ENCODE measurements at places on chromosomes 16 and 17.

DNA sequence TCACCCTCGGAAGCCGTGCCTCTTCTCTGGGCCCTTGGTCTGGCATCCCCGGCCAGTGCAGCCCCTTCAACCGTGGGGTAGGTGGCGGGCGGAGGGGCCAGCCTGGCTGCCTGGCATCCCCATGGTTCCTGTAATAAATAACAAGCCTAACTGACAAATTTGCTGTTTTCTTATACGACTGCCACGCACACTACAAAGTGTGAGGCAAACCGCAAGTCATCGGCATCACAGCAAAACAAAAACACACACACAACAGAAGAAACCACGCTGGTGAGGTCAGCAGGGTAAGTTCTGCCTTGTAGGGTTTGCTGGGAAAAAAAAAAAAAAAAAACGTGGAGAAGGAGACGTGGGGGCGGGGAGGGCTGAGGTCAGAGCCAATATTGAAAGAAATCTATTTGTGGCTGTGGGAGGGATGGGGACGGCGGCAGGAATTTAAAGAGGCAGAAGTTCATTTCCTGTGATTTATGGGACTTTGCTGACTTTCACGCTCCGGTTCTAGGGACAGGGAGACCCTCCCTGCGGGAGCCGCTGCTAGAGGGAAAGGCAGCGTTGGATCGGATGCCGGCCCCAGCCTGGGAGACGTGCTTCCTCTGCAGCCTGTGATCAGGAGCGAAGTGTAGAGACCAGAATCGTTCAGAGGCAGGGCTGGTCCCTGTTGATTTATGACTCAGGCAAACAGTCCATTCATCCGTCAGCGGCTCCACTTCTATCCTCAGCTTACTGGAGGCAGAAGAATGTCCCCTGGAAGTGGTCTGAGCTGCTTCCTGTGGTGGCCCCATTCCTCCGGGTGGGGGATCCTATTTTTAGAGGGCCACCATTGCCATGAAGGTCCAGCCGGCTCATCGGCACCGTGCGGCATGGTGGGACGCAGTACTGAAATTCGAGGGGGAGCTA lies 162.8 kb downstream of the FOXL1 start:
- no peak for DNase-seq

DNA sequence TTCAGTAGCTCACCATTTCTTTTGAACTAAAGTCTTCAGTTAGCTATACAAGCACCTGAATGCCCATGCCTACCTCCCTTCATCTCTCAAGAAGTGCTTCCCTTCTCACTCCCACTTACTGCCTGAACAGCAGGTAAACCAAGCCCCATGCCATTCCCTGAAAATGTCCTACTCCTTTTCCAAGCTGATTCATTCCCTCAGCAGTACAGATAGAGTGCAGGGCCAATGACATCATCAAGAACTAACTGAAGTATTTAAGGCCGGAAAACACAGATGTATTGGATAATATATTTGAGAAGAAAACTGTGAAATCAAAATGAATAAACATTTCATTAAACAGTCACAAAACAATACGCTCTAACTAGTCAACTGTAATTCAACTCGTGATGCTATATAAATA lies 478.8 kb upstream of the CDH11 start:
- no peak for DNase-seq

DNA sequence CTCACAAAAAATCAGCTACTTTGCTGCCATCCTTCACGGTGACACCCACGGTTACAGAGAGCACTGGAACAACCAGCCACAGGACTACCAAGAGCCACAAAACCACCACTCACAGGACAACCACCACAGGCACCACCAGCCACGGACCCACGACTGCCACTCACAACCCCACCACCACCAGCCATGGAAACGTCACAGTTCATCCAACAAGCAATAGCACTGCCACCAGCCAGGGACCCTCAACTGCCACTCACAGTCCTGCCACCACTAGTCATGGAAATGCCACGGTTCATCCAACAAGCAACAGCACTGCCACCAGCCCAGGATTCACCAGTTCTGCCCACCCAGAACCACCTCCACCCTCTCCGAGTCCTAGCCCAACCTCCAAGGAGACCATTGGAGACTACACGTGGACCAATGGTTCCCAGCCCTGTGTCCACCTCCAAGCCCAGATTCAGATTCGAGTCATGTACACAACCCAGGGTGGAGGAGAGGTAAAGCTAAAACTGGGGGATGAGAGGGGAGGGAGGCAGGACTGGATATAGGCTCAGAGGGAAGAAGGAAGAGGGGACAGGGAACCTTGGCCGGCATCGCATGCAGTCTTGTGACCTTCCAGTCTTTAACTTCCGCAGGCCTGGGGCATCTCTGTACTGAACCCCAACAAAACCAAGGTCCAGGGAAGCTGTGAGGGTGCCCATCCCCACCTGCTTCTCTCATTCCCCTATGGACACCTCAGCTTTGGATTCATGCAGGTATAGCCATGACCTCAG lies 581 bp downstream of the CD68 start:
- no peak for DNase-seq

GRCh38 chr17:3639981-3640596 lies 3.5 kb downstream of the CTNS start:
- no peak for DNase-seq

GRCh38 chr16:17457513-17457912 lies 13.2 kb downstream of the XYLT1 start:
- no peak for DNase-seq

GRCh38 chr17:20179041-20179440 lies 169.9 kb downstream of the SPECC1 start:
- no peak for DNase-seq

Data from substantia nigra (tissue), 51 donors.